GM18507 (cell line): ENCODE measurements at places on chromosomes 13 and 19.
A peak's percentile ranks its signal among the peaks of the same experiment; 100 is the strongest.

GRCh38 chr13:70788074-70788473 lies 679.8 kb upstream of the KLHL1 start:
- no peak for DNase-seq

GRCh38 chr13:113901642-113902041 lies 37.8 kb upstream of the GAS6 start:
- no peak for DNase-seq

DNA sequence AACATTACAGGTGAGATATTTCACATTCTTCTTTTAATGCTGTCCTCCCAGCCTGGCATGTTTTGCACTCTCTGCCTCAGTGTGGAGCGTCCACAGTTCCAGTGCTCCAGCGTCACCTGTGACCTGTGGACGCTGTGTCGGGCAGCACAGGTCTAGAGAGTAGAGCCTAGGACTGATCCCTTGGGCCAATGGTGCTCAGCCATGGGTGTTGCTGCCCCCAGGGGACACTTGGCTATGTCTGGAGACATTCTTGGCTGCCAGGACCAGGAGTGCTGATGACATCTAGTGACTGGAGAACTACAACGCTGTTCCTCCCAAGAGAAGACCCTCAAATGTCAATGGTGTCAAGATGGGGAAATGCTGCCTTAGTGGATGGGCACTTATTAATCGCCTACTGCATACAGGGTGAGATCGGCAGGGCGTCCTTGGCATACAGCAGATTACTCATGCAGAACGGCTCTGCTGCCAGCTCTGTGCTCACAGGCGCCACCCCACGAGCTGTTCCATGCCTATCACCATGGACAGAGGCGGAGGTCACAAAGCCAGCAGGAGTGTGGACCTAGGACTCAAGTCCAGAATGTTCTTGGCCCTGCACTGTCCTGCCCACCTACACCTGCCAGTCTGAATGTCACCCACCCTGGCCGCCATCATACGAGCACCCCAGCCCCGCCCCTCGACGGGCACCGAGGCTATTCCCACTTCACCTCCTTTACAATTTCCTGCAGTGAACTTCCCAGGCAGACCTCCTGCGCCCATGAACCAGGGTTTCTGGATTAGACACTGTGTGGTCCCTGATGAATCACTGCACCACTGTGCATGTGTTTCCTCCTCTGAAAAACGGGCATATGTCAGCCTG lies 13.9 kb upstream of the MADCAM1 start:
- DNase-seq = no peak

- no peak for DNase-seq
These were observed 185.2 kb downstream of the KLF12 start for GRCh38 chr13:73948848-73949529.

DNA sequence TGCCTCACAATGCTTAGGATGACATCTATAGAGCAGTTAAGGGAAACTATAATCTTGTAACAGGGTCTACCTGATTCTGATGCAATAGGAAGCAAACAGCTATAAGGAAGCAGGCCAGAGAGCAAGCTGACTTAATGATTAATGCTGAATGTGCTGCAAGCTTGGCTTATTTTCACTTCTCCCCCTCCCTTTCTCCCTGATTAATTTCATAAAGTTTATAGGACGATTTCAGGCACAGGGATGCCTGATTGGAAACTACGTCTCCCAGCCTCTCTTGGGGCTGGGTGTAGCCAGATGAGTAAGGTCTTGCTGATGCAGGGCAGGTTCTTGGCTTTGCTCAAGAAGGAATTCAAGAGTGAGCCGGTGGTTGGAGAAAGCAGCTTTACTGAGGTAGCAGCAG lies 82.8 kb upstream of the MRI1 start:
- DNase-seq = no peak

DNA sequence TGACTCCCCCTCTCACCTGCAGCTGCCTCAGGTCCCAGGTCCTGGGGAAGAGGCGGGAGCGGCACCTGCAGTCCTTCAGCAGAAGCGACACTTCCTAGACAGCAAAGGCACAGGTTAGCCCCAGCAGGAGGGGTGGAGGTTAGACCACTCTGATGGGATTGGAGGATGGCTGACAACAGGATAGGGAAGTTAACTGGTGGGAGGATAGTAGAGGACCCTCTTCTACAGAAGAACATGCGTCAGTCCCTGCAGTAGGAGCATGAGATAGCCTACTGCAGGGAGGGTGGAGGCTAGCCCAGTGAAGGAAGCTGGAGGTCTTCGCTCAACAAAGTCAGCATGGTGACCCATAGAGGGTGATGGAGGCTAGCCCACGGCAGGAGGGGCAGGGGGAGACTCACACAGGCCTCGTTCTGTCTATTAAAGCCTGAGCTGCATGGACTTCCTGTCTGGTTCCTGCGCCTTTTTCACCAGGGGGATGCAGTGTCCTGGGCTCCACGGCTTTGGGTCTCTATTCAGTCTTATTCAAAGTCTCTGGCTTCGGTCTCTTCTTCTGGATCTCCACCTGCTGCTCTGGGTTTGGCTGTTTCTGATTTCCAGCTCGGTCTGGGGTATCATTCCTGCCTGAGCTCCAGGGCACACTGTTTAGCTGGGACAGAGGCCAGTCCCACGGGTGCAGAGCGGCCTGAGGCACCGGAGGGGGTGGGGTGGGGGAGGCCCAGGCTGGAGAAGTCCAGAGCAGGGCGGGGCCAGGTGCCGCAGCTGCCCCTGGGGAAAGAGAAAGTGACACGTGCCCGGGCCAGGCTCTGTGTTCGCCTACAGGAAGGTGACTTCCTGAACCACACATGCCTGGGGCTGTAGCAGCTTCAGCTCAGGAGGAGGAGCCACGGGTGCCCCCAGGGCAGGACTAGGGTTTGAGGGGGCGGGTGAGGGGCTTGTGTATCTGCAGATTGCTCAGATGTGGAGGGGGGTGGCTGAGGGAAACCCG lies 7.3 kb downstream of the IFNL3 start:
- peak; percentile 55 for DNase-seq
